Activated T-cell treated with anti-CD3 and anti-CD28 coated beads for 4 hours (primary cell): ENCODE measurements at places on chromosomes 7 and 10.

GRCh38 chr7:47709051-47709450 is 127.1 kb upstream of the TNS3 start:
- DNase-seq = no peak

DNA sequence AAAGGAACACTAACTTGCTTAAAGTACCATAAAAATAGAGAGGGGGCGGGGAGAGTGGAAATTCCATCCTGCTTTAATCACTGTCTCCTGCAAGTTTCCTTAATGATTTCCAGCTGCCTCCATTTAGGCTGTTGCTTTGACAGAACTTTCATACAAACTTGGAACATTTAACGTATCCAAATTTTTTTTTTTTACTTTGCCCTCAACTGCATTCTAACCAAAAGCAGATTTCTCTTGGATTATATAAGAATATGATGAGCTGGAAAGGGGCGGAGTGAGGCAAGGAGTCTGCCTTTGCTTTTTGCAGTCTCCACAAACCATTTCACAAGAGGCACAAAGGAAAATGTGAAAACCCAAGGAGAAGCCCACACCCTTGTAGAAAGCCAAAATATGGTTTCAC is 46.6 kb upstream of the COL1A2 start:
- no peak for DNase-seq

DNA sequence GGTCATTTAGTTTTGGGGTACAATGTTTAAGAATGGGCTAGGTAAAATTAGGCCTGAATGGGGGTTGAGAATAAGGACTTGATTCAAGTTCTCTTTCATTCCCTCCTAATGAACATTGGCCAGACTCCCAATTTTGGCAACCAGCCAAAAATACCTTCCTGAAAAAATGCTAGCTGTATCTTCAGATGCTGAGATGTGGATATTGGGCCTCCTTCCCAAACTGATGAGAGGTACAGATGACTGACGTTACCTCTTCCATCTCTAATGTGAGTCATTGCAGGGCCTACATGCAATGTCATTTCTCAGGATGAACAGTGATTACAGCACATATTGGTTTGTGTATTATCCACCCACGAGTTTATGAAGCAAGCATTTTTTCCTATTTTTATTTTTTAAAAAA is 151.6 kb downstream of the SND1 start:
- DNase-seq = no peak

DNA sequence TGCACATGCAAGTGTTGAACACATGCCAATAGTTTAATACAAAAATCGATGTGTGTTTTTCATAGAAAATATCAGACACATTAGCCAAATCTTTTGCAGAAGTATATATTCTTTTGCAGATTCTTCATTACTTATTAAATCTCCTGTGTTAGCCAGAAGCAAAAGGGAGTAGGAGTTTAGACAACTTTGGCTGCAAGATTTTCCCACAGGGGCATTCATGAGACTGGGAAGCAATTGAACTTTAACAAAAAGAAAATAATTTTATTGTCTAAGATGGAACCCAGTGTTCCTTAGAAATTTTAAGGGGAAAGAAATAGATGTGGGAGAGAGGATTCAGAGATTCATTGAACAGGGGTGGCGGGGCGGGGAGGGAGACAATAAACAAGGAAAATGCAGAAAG is 1336.0 kb downstream of the GATA3 start:
- DNase-seq = no peak

DNA sequence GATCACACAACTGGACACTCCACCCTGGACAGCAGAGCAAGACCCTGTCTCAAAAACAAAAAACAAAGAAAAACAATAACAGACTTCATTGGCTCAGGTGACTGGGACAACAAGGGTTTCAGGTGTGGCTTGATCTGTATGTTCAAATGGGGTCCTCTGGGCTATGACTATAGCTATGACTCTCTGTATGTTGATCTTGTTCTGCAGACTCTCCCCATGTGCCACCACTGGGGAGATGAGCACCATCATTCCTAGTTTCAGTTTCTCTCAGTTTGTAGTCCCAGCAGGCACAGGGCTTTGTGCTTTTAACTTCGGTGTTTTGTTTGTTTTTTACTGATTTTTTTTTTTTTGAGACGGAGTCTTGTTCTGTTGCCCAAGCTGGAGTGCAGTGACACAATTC is 53.8 kb downstream of the SUFU start:
- no peak for DNase-seq

DNA sequence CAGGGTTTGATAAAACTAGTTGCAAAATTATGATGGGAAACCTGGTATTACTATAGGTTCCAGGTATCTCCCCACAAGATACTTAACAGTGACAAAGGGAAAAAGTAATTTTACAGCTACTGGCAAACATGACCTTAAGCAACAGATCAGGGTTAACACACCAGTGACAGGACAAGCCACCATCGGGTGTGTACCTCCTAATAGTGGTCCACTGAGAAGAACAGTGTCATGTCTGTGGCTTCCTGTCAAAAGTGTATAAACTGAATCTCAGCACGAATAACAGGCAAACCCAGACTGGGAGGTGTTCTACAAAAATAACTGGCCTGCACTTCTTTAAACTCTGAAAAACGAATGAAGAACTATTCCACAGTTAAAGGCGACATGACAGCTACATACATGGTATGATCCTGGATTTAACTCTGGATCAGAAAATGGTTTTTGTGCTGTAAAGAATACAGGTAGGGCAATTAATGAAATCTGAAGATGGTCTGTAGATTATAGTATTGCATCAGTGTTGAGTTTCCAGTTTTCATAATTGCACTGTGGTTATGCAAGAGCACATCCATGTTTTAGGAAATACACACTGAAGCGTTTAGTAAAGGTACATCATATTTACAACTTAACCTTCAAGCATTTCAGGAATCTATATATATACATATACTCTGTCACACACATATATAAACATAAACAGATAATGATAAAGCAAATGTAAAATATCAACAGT is 32.0 kb upstream of the ARMS2 start:
- no peak for DNase-seq

GRCh38 chr7:53476566-53476965 is 441.1 kb downstream of the POM121L12 start:
- no peak for DNase-seq

GRCh38 chr7:132030086-132030568 is 473.7 kb upstream of the PODXL start:
- no peak for DNase-seq

- DNase-seq = no peak
Observed at GRCh38 chr7:157760004-157760730, 423.4 kb downstream of the DNAJB6 start.

DNA sequence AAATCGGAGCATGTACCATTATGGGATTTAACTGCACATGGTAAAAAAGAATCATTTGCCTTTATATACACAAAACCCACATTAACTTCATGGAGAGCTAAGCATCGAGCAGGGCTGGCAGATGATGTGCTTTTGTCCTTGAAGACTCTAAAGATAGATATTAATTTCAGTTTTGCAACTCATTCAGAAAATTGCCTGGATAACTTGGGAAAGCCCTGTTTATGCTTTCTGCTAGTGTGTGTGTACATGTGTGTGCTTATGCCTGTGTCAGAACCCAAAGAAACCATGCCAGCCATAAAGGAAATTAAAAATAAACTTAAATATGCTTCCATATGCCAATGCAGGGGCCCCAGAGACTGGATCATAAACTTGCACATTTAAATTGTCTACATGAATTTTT is 640.0 kb downstream of the PARD3 start:
- DNase-seq = no peak

GRCh38 chr7:106590209-106590816 is 70.6 kb downstream of the CCDC71L start:
- DNase-seq = no peak

DNA sequence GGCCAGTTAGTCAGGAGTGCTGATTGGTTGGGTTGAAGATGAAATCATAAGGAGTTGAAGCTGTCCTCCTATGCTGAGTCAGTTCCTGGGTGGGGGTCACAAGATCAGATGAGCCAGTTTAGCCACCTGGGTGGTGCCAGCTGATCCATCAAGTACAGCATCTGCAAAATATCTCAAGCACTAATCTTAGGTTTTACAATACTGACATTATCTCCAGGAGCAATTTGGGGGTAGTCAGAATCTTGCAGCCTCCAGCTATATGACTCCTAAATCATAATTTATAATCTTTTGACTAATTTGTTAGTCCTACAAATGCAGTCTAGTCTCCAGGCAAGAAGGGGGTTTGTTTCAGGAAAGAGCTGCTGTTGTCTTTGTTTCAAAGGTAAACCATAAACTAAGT is 184.1 kb upstream of the STK17A start:
- DNase-seq = no peak

GRCh38 chr7:130721486-130722277 is 12.3 kb downstream of the KLF14 start:
- no peak for DNase-seq

DNA sequence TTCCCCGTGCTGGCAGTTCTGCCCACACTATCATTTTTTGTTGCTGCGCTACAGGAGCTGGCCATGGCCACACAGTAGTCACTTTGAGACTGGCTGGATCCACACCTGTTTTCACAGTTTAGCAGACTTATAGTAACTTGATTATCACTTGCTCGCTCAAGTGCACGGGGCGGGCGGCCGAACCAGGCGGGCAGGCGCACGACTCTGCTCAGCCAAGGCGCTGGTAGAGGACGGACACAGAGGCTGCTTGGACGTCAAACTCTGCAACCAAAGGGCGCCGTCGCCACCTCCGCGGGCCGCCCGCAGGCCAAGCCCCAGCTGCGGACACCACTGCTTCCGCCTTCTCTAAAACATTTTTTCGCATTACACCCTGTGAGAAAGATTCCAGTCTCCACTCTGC is 38.4 kb upstream of the PHYHIPL start:
- DNase-seq = no peak

GRCh38 chr7:2958416-2959102 is 85.1 kb downstream of the CARD11 start:
- DNase-seq = no peak

- no peak for DNase-seq
Observed at GRCh38 chr10:650886-651615, 38.4 kb downstream of the DIP2C start.

DNA sequence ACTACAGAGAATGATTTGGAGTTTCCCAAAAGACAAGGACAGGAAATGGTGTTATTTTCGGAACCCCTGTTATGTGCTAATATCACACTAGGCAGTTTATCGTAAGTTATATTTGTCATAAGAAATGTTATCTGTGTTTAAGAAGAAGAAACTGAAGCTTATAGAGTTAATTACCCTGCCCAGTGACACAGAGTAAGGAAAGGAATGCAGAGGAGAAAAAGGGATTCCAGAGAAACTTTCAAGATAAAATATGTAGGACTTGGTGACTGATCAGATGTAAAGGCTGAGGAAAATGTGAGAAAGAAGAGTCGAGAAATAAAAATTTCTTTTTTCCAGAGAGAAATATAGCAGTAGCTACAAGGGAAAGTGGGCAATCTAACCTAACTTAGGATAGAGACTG is 63.5 kb upstream of the ZNF746 start:
- no peak for DNase-seq

DNA sequence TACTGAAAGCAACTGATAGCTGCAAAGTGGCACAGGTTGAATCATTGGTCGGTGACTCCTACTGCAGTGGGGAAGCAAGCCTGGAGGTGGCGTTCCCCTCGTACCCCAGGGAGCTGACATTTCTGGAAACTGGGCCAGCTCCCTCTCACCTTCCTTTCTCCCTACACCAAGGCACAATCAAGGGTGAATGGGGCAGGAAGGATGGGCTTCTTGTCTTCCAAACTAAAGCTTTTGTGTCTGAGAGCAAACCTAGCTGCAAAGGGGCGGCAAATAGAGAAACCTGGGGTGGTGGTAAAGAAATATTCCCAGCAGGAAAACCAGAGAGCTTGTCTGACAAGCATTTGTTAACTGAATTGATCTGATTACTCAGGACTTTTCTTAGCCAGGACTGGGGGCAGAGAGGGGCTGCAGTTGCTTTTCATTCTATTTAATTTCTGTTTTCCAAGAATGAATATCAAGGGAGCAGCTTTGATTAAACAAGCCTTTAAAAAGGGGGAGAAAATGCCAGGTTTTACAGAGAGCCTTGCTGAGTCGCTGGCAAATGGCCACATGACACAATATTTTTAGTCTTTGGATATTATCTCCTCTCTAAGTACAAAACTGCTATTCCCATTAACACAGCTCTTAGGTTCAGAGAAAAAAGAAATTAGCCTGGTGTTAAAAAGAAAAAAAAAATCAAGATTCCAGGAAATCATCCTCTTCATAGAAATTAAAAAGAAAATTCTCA is 27.8 kb downstream of the CDHR3 start:
- DNase-seq = no peak

GRCh38 chr10:106508950-106509349 is 655.6 kb downstream of the SORCS1 start:
- no peak for DNase-seq

GRCh38 chr10:28449926-28450325 is 83.0 kb upstream of the WAC start:
- no peak for DNase-seq

GRCh38 chr10:68560943-68561864 is 1.1 kb downstream of the TET1 start:
- no peak for DNase-seq

DNA sequence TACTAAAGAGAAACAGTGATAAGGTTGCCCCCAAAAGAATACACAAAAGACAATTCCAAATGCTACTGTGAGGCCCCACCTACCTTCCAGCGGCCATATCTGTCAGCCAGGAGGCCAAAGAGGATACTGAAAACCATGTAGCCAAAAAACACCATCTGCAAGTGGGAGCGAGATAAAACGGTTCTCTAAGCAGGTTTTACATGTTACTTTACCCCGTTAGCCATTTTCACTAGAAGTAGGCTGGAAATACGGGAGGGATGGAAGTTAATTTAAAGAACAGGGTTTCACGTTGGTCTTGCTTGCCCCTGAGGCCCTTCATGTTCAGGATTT is 38.2 kb downstream of the SVOPL start:
- DNase-seq = no peak

GRCh38 chr7:113267271-113267670 is 148.9 kb upstream of the SMIM30 start:
- no peak for DNase-seq

- DNase-seq = no peak
Observed at GRCh38 chr10:121527690-121528089, 70.6 kb downstream of the FGFR2 start.

- no peak for DNase-seq
Observed at GRCh38 chr7:94561841-94562514, 52.4 kb downstream of the CASD1 start.

DNA sequence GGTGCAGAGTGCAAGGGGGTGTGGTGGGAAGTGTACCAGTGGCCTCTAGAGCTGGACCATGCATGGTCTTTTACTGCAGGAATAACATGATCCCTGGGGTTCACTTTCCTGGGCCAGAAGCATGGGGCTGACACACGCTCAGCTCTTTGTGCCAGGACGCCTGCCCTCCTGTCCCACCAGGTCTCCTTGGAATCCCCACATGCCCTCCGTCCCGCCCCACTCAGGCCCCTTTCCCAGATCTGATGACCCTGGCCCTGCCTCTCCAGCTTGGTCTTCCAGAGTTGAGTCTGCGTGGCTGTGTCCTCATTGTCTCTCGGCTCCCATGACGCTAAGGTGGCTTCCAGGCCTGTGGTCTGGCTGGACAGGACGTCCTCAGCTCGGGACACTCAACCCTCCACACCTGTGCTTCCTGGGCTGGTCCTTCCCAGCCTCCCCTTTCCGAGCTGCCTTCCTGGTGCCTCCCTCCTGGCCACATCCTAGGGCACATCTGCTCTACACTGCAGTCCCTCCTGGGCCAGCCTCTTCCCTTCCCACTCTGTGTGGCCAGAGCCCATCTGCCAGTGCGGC is 249.5 kb upstream of the SHH start:
- no peak for DNase-seq
